Stimulated activated CD4-positive, alpha-beta T cell treated with anti-CD3 and anti-CD28 coated beads, Interleukin-1b, Interleukin-23, amount 100 ng/mL, for 48 hours (primary cell): ENCODE measurements at places on chromosomes 12 and 14.

GRCh38 chr12:3795066-3795465 is 42.2 kb upstream of the CRACR2A start:
- no peak for DNase-seq

DNA sequence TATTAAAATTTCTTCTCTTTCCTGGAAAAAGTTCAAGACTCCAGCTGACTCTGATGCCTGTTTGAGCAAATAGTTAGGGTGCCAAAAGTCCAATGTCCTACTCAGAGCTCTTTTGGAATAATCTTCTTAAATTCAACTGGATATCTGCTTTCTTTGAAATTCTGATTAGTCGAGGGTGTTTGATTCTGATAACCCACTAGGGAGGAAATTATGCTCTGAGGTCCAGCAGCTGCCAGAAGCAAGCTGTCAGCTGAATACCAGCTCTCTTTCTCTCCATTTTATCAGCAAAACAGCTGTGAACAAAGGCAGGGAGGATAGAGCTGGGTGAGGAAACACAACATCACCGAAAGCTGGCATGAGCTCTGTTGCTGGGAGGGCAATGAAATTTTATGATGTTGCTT is 141.5 kb downstream of the CAND1 start:
- DNase-seq, result no peak

- DNase-seq, result no peak
These were observed 661.2 kb downstream of the SLC16A7 start for GRCh38 chr12:60257063-60257462.

- DNase-seq, result no peak
These were observed 30.9 kb downstream of the SPPL3 start for GRCh38 chr12:120873226-120873625.

- no peak for DNase-seq
These were observed 2.0 kb downstream of the RMST start for GRCh38 chr12:97464385-97465321.

- no peak for DNase-seq
These were observed 71.6 kb downstream of the SCAF11 start for GRCh38 chr12:45918818-45919217.

- DNase-seq, result peak; percentile 75
These were observed at the start of gene TBX3 for GRCh38 chr12:114684098-114684869. Gene TBX3, minus strand, starts transcription at chr12:114684175. Its CDS starts 975 bp downstream, at chr12:114683200.

GRCh38 chr14:49946320-49947141 is 53.6 kb downstream of the ARF6 start:
- DNase-seq, result no peak

- no peak for DNase-seq
These were observed 56.0 kb upstream of the HECTD1 start for GRCh38 chr14:31263485-31264133.

DNA sequence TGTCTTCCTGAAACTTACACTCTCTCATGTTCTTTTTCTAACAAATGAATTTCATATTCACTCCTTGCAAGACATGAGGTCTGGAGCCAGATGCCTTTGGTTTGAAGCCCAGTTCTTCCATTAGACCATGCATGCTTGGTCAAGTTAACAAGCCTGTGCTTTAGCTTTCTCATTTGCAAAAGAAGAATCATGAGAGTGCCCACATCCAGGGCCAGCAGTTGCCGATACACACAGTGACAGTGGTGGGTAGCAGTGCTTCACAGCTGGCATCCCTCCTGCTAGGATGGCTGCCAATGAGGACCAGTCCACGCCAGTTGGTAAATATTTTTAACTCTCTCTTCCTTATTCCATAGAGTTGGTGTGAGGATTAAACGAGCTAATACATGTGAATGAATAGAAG is 163.1 kb downstream of the PHLDA1 start:
- no peak for DNase-seq

- no peak for DNase-seq
These were observed 33.9 kb upstream of the LDHB start for GRCh38 chr12:21691515-21691914.

DNA sequence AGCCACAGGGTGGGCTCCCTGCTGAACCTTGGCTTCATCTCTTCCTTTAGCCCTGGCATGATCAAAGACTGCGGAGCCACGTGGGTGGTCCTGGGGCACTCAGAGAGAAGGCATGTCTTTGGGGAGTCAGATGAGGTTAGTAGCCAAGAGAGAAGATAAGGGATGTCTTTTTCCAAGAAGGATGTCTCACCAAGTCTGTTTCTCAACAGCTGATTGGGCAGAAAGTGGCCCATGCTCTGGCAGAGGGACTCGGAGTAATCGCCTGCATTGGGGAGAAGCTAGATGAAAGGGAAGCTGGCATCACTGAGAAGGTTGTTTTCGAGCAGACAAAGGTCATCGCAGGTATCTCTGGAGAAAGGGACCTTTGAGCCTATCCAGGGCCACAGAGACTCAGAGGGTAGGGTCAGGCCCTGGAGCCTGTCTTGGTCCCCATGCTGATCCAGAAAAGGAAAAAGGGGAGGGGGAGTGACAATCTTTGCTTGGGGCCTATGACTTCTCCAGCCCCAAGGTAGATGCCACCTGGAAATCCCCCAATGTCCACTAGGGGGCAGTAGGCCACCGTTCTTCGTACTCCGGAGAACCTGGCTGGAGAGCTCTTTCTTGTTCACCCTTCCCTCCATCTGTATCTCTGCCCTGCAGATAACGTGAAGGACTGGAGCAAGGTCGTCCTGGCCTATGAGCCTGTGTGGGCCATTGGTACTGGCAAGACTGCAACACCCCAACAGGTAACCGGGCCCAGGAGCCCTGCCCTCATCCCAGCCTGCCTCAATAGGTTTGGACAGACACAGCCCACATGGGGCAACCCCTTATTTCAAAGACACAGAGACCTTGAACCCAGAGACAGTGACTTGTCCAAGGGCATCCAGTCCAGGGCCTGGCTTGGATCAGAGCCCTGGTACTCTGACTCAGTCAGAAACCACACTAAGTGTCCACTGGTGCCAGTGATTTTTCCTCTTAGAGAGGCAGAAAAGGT is 2.0 kb downstream of the TPI1 start:
- DNase-seq, result peak; percentile 84

- DNase-seq, result peak; percentile 93
These were observed at the start of gene DCAF5 for GRCh38 chr14:69152902-69153151. Gene DCAF5, minus strand, starts transcription at chr14:69153119. Its CDS starts 141 bp downstream, at chr14:69152978.

- DNase-seq, result no peak
These were observed 30.8 kb downstream of the LGMN start for GRCh38 chr14:92717571-92718042.

DNA sequence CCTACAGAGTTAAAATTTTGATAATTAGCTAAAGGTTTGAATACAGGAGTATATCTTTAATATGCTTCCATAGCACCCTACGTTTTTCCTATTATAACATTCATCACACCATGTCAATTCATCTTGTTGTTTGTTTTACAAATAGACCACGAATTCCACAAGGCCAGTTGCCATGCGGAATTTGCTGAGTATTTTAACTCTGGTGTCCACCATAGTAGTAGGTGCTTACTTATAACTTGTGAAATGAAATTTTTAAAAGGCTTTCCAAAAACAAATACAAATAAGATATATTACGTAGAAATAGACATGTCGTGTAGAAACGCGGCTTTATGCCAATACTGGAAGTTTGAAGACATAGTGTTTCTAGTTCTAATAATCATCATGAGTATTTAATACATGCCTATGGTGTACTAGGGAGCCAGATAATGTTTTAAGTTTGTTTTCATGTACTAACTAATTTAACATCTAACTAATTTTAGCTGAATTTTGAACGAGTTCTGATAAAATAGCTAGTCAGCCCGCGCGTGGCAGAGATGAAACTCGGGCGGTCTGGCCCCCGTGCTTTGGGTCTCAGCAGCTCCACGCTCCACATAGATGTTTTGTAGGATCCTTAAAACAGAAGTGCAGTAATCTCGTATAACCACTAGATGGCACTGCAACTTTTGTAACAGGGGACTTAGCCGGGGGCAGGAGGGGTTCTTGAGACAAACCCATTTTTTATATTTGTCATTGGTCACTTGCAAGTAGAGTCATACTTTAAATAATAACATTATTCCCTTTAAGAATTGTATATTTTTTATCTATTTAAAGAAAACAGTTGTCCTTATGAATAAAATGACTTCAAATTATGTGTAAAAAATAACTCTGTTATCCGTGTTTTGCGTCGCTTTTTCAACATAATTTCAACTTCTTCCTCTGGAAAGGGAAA is 10.2 kb downstream of the CD69 start:
- peak; percentile 42 for DNase-seq

GRCh38 chr12:120538281-120539156 is 4.4 kb downstream of the RNF10 start:
- no peak for DNase-seq

DNA sequence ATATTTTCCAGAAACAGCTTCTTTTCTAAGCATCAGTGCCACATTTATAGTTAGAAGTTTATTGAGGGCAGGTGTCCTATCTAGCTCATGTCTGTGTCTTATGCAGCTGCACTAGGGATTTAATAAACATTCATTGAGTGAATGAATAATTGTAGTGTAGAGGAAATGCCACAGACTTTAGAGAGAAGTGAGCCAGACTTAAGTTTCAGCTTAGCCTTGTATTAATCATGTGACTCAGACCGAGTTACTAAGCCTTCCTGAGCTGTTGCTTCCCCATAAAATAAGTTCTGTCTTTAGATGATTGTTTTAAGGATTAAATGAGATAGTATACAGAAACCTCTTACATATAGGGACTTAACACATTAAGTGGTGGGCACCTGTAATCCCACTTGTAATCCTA is 236.1 kb upstream of the DDHD1 start:
- no peak for DNase-seq

DNA sequence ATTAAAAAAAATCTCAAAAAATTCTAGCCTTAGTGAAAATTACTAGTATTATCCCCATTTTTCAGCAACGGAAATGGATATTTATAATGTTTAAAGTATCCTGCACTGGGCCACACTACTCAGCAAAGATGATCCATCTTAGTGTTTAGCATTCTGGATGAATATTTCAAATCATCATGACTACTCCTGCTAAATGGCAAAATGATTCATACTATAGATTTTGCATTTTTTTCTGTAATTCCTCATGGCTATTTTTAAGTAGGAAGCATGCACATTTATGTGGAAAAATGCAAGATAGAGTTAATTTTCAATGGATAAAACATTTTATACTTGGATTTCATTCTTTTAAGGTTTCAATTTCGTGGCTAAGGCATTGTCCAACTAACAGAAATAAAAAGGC is 59.6 kb downstream of the LRFN5 start:
- DNase-seq, result no peak

GRCh38 chr12:3935078-3935477 is 61.9 kb upstream of the PARP11 start:
- DNase-seq, result no peak

DNA sequence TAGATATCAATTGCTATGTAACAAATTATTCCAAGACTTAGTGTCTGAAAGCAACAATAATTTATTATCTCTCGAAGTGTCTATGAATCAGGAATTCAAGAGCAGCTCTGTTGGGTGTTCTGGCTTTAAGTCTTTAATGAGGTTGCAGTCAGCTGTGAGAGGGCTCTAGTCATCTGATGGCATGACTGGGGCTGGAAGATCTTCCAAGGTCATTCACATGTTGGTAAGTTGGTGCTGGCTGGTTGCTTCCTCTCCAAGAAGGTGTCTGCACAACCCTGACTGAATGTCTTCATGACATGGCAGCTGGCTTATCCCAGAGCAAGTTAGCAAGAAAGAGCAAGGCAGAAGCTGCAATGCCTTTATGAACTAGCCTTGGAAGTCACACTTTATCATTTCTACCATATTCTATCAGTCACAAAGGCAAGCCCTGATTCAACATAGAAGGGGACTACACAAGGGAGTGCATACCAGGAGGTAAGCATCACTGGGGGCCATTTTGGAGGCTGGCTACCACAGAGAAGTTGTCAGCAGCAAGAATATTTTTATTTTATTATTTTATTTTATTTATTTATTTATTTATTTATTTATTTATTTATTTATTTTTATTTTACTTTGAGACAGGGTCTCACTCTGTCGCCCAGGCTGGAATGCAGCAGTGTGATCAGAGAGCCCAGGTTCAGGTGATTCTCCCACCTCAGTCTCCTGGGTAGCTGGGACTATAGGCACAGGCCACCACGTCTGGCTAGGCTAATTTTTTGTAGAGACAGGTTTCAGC is 7.6 kb upstream of the SLC38A2 start:
- DNase-seq, result no peak

- DNase-seq, result no peak
These were observed 62.0 kb downstream of the PLEKHA5 start for GRCh38 chr12:19191563-19191962.

DNA sequence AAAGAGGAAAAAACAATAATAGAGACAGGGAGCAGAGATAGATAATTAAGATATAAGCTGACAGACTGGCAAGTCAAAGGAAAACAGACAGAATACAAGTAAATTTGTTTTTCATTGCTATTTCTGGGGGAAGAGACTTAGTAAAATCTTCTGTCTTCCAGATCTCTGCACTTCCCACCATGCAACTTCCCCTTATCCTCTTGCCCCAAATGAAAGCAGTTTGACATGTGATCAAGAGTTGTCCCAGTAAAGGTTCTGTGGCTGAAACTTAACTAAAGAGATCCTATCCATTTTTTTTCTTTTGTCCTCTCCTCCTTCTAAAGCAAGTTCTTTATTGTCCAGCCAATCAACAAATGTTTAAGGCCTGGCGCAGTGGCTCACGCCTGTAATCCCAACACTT is 1.5 kb upstream of the MLF2 start:
- DNase-seq, result no peak

DNA sequence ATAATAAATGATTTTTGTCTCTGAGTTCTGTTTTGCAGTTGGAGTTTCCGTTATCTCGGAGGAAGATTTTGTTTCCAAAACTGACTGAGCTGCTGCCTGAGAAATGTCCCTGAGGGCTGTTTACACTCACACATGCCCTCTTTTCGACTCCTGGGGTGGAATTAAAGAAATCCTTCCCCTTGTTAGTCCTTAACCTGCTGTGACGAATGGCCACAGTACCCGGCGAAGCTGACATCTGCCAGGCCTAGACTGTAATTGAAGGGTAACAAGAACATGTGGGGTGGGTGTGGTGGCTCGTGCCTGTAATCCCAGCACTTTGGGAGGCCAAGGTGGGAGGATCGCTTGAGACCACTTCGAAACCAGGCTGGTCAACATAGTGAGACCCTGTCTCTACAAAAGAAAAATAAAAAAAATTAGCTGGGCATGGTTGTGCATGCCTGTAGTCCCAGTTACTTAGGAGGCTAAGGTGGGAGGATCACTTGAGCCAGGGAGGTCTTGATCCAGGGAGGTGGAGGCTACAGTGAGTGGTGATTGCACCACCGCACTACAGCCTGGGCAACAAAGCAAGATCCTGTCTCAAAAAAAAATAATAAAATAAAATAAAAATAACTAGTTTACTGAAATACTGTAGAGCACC is 8.4 kb downstream of the OASL start:
- DNase-seq, result no peak
